Effector memory CD8-positive, alpha-beta T cell (primary cell): ENCODE measurements at places on chromosomes 7 and 10.

GRCh38 chr7:14698239-14698638 lies 204.3 kb downstream of the DGKB start:
- no peak for DNase-seq

GRCh38 chr7:20411372-20411771 lies 80.7 kb downstream of the ITGB8 start:
- DNase-seq = no peak

GRCh38 chr10:8830876-8831275 lies 776.4 kb downstream of the GATA3 start:
- DNase-seq = no peak

DNA sequence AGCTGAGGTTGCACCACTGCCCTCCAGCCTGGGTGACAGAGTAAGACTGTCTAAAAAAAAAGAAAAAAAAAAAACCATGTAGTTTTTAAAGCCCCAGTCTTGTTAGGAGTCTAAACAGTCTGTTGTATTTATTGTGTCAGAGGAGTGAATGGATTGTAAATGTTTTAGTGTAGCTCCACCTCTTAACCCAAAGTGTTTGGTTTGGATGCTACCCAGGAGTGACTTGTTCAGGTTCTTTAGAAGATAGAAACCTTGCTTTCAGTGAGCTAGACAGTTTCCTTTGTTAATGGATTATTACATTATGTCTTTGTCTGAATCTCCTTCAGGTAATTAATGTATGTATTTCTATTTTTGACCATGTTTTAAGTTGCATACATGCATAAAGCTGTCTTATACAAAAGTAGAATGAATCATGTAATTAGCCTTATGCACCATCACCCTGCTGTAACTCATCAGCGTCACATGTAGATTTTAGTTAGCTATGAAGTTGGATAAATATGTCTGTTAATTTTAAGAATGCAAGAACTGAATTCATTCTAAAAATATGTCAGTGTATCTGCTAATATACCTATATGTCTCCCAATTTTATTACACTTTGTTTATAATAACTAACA lies 97.7 kb downstream of the TAF3 start:
- no peak for DNase-seq

DNA sequence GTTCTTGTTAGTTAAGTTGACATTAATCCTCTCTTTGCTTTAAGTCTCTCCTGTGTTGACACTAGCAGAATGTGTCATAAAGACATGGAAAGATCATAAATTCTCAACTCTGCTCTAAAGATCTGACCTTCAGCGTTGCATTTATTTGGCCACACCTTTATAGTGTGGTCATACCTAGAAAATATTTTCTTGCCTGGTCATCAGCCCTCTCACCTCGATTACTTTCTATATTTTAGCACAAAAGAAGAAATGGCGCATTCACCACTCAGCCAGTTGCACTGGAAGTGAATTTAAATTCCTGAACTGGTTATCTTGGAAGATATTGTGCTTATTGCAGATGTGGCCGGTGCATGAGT lies 96.7 kb upstream of the PDCD4 start:
- no peak for DNase-seq

GRCh38 chr10:103168438-103168837 lies 24.6 kb downstream of the NT5C2 start:
- no peak for DNase-seq
